ENCODE measurements at places on chromosomes 3 and 15.

DNA sequence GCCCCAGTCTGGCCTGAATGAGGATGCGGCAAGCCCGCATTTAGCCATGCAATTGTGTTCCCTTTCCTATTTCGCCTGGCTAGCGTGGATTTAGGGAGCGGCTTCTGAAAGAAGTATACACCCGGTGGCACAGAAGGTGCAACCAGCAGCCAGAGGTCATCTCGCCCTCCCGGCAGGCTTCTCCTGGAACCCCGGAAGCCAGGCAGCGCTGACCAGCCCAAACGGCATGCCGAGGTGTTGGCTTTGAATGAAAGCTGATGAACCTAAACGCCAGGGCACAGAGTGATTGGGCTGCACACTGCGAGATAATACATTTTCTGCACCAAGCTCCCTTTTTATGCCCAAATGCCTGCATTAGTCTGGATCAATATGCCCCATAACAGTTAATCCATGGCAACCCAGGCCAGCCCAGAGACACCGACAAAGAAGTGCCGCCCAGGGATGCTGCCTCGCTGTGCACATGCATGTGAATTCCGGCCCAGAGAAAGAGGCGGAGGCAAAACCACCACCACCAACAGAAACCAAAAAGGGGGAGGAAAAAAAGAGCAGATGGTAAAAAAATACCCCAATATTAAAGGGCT lies 1.4 kb downstream of the SRGAP3 start:
- DNase-seq = no peak

GRCh38 chr15:51244423-51244869 lies 94.0 kb downstream of the CYP19A1 start:
- DNase-seq = no peak

GRCh38 chr3:9211155-9211950 lies 38.1 kb downstream of the SRGAP3 start:
- no peak for DNase-seq

GRCh38 chr15:76983590-76984375 lies 11.1 kb upstream of the PSTPIP1 start:
- no peak for DNase-seq

DNA sequence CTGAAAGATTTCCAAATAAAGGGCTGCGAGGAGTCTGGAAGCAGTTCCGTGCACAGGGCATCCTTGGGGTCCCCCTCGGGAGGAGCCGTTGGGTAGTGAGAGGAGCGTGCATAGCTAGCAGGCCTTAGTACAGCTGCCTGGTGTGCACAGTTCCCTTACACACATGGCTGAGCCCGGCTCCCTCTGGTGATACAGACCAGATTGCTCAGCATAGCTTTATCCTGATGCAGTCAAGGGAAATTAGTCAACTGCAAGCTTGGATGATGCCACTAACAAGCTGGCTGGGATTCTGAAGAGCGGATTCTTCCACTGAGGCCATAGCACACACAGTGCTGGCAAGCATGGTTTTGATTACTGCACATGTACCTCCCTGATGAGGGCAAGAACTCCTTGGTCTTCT lies 349.4 kb downstream of the LRTM1 start:
- no peak for DNase-seq

- no peak for DNase-seq
Observed at GRCh38 chr3:32312251-32312650, 73.8 kb downstream of the CMTM8 start.

DNA sequence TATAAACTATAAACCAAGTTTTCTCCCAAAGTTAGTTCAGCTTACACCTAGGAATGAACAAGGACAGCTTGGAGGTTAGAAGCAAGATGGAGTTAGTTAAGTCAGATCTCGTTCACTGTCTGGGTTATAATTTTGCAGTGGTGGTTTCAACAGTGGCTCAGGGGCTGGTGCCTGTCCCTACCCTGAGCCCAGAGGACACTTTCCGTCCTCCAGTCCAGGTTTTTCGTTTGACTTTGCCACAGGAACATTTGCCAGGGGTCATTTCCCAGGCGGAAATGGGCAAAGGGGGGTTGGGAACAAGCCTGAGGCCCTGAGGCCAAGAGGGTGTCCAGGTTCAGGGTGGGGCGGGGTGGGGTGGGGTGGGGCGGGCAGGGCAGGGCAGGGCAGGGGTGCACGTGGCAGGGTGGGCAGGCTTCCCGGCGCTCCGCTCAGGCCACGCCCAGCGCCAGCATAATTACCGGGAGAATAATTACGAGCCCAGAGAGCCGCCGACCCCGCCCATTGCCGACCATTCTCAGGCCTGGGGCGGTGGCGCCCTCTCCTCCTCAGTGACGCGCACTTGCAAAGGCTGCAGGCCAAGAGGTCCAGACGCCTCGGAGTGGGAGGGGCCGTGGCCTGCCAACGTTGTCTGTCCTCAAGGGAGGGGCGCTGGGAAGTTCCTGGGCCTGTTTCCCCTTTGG lies 70.4 kb downstream of the KLF13 start:
- DNase-seq = peak; percentile 87

DNA sequence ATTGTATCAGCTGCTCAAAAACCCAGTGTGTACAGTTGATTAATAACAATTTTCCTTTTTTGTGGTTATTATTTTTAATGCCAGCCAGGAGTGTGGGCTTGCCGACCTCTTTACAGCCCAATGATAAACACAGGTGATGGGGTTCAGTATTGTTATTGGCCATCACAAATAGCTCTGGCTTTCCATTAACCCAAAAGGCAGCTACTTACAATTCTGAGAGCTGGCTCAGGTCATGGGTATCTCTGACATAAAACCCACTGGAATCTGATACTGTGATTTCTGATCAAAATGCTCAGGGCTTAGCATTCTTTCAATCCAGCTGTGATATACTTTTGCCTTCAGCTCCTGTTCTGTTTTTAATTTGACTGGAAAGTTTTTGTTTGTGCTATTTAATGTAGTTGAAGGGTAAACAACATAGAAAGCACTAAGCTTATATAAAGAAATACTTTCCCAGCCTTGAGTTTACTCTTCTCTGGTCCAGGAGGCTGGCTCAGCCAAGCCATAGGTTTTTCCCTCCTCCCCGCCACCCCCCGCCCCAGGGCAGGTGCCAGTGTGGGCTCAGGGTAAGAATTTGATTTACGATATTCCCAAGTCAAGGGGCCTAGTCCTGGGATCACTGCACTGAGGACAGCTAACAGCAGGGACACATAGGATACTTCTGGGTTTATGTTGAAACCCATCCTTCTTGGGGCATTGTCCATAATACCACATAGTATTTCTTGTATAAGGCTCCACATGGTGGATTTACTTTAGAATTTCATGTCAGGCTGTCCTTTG lies 54.0 kb upstream of the MYZAP start:
- no peak for DNase-seq

DNA sequence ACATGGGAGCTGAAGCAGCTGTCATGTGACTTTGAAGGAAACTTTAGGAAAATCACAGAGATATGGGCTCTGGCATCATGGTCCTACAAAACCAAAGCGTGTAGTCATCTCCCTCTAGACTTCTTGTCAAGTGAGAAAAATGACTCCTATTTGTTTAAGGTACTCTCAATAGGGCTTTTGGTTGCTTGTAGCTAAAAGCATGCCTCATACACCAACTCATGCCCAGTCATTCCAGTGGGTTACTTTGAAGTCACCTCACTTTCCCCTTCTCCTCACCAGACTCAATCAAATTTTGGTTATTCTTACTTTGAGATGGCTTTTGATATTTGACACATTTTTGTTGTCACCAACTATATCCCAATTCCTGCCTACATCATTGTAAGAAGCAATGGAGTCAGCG lies 81.6 kb downstream of the BOC start:
- no peak for DNase-seq

- no peak for DNase-seq
Observed at GRCh38 chr3:185722881-185723280, 102.0 kb downstream of the IGF2BP2 start.

- no peak for DNase-seq
Observed at GRCh38 chr3:42736531-42736930, 33.9 kb upstream of the HHATL start.

DNA sequence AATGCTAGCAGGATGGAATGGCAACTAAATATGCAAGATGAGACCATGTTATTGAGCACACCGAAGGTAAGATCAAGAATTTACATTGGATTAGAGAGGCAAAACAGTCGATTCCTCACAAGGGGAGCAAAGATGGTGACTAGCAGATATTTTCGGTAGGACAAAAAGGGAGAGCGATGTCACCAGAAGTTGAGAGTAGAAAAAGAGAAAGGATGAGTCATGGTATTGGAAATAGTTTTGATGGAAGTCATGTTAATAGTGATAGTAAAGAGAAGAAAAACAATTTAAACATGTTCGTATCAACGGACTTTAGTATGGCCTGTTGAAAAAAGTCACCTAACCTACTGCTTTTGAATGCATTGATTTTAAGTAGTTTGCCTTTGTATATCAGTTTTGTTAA lies 55.0 kb downstream of the UBE2E2 start:
- no peak for DNase-seq

DNA sequence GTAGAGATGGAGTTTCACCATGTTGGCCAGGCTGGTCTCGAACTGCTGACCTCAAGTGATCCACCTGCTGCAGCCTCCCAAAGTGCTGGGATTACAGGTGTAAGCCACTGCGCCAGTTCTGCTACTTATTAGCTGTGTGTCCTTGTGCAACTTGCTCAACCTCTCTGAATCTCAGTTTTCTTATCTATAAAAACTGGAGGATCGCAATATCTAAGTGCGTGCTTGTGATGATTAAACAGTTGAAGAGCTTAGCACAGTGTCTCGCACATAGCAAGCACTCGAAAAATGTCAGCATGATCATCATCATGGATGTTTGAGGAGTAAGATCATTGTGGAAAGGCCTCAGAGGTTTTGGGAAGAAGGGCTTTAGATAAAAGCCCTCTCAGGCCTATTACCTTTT lies 10.8 kb downstream of the CLCN2 start:
- DNase-seq = no peak

DNA sequence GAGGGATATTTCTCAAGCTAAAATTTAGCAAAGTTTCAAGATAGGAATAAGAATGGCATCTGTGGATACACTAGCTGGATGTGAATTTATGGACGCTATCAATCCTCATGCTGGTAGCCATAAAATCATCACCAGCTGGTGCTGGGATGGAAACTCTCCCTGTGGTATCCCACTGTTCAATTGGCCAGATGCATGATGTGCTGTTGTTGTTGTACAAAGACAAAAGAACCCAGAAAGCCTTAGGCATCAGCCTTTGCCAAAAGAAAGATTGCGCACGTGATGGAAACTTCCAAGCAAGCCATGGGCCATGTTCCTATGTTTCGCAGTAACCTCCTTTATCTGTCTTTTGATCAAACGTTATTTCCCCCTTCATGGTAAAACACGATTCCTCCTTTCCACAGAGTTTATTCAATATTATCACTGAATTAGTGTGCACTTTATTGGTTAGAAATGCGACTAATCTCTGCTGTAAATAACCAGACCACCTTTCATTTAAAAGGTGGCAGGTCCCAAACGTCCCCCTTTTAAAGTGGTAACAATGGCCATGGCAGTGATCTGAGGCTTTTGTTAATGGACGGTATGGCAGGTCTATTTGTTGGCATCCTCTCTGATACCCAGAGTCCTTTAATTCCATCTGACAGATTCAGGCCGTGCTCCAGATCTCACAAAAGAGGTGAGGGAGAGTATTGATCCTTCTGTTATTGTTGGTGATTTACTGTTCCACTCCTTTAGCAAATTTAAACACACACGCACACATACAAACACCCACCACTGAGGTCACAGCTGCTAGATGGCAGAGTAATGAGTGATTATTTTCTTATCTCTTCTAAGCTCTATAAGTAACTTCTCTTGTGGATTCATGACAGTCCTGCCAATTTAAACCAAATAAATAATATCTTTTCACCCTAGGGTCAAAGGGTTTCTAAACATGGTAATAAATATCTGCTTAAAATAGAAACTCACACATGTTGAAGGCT lies 291.2 kb upstream of the KCNMB2 start:
- no peak for DNase-seq

DNA sequence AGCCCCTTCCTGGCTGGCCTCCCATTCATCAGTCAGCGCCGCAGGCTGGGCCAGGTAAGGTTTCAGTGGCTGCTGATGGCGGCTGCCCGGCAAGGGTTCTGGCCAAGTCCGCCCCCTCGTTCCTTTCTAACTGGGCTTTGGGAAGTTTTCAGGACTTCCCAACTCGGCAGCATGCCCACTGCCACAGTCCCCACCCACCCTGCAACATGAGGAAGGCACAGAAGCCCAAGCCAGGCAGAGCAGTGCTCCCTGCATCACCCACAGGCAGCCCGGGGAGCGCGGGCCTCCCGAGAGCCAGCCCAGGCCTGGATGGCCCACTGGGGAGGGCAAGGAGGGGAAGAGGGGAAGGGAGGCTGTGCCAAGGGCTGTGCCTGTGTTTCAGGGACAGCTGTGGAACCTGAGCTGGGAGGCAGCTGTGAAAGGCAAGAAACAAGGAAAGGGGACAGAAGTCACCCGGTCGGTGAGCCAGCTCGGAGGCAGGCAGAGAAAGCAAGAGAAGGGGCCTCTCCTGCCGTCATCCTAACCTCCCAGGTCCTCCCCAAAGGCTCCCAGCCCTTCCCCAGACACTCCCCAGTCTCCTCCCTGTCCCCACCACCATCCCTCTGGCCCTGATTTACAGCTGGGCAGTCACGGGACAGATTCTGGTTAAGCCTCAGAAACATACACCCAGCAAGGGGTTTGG lies 73.9 kb downstream of the CPN2 start:
- DNase-seq = no peak

GRCh38 chr3:101133652-101134051 lies 140.4 kb upstream of the ABI3BP start:
- no peak for DNase-seq

Data from hematopoietic multipotent progenitor cell treated with erythropoietin and hydrocortisone succinate and interleukin-3 and kit ligand, for 8 days (in vitro differentiated cells).